ENCODE measurements at places on chromosomes 4 and X. TPM values are rescaled to one million over a fixed set of nuclear protein-coding genes. Genes with fewer than 3 reads are reported as not detected.

GRCh38 chrX:57905141-57905540 lies 5.1 kb downstream of the ZXDA start:
- no peak for DNase-seq

GRCh38 chrX:71198066-71198465 lies 25.0 kb upstream of the GJB1 start:
- DNase-seq, result no peak

GRCh38 chr4:154610582-154610981 lies 1.9 kb downstream of the FGG start:
- no peak for DNase-seq

- no peak for DNase-seq
Observed at GRCh38 chrX:95791876-95792275, 892.8 kb upstream of the DIAPH2 start.

The SRPK3 gene
- total RNA-seq, result 5.4 TPM

The KCND1 gene
- total RNA-seq, result 4.8 TPM

All from aorta (tissue), 5 donors.